Mesangial cell (primary cell): ENCODE measurements at places on chromosomes 1 and 21. TPM values are rescaled to one million over a fixed set of nuclear protein-coding genes. Genes with fewer than 3 reads are reported as not detected.

The TMEM240 gene
- 1.8 and 3.8 TPM in 2 replicates for total RNA-seq

The FCMR gene
- not detected in 2 replicates for total RNA-seq

The ESPN gene
- 0.25 and 0.33 TPM in 2 replicates for total RNA-seq

The CAPZA1 gene
- 117 and 183 TPM in 2 replicates for total RNA-seq

The SFN gene
- total RNA-seq: 21.7 and 44.3 TPM in 2 replicates

The DCDC2B gene
- not detected in 2 replicates for total RNA-seq

The SRSF11 gene
- 49.5 and 51.3 TPM in 2 replicates for total RNA-seq

The CR1 gene
- not detected in 2 replicates for total RNA-seq

The LIN28A gene
- total RNA-seq: 0.38 TPM in 1 of 2 replicates, not detected in the other

The LENEP gene
- total RNA-seq: 0.89 TPM in 1 of 2 replicates, not detected in the other

The EPRS1 gene
- 53.6 and 59.8 TPM in 2 replicates for total RNA-seq

The STIL gene
- total RNA-seq: 3.2 and 22.2 TPM in 2 replicates

The AGMAT gene
- 1.4 and 2.8 TPM in 2 replicates for total RNA-seq

The LCE1D gene
- not detected in 2 replicates for total RNA-seq

The ESRRG gene
- total RNA-seq: 0.33 and 1.4 TPM in 2 replicates

The COL6A1 gene
- 269 and 447 TPM in 2 replicates for total RNA-seq

The RALGPS2 gene
- 16.1 and 18.1 TPM in 2 replicates for total RNA-seq

The SRGAP2 gene
- 45.0 and 45.8 TPM in 2 replicates for total RNA-seq

The C1QTNF12 gene
- 1.3 and 8.0 TPM in 2 replicates for total RNA-seq

The SLC44A5 gene
- total RNA-seq: 0.49 and 2.5 TPM in 2 replicates

The SPRR1B gene
- total RNA-seq: not detected in 2 replicates

The TMEM82 gene
- total RNA-seq: not detected in 2 replicates

The DISC1 gene
- total RNA-seq: 2.1 and 4.7 TPM in 2 replicates

The PRKACB gene
- total RNA-seq: 7.8 and 9.8 TPM in 2 replicates

The CFAP45 gene
- total RNA-seq: 0.16 and 0.63 TPM in 2 replicates

The KLHDC7A gene
- total RNA-seq: 0.16 and 2.4 TPM in 2 replicates

The LYPD8 gene
- not detected in 2 replicates for total RNA-seq

The TMPRSS15 gene
- total RNA-seq: not detected in 2 replicates

The AVPR1B gene
- 0.13 TPM in 1 of 2 replicates, not detected in the other for total RNA-seq

The OVAAL gene
- not detected in 2 replicates for total RNA-seq

The TFF2 gene
- total RNA-seq: not detected in 2 replicates

The SGIP1 gene
- 4.3 and 4.6 TPM in 2 replicates for total RNA-seq

The CD34 gene
- total RNA-seq: 0.16 TPM in 1 of 2 replicates, not detected in the other

The CFAP107 gene
- total RNA-seq: not detected in 2 replicates

The PLEKHO1 gene
- total RNA-seq: 73.7 and 75.3 TPM in 2 replicates

The RUSC1 gene
- 36.0 and 56.4 TPM in 2 replicates for total RNA-seq

The WNT3A gene
- not detected in 2 replicates for total RNA-seq

The LDLRAD1 gene
- total RNA-seq: not detected in 2 replicates
